ENCODE measurements at places on chromosomes 5 and 9.
A peak's percentile ranks its signal among the peaks of the same experiment; 100 is the strongest.

GRCh38 chr9:95316794-95317118, 753 bp downstream of the FANCC start:
- peak overlapping the region; percentile 100 for H3K4me3 ChIP-seq
- H3K4me1 ChIP-seq = peaks cover 9% of the 10 kb centered on the region
- H3K36me3 ChIP-seq = no peaks in the 10 kb centered on the region
- peak overlapping the region; percentile 95 for H3K27ac ChIP-seq
- DNase-seq = peak; percentile 87
- no peaks in the 10 kb centered on the region for H3K27me3 ChIP-seq

DNA sequence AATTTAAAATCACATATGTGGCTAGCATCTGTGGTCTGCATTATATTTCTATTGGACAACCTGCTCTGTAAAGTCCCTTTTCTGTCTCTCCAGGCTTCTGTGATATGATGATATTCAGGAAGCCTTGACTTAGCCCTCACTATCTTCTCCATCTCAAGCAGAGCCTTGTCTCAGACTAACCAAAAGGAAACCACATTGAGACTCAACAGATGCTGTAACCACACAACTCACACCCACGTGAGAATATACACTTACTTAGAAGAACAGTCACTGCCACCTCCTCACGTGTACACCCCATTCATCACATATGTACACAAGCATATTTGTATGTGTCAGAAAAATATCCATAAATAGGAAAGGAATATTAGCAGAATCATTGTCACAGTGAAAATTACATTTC, 33.6 kb downstream of the HTR4 start:
- H3K4me1 ChIP-seq = no peaks in the 10 kb centered on the region
- no peaks in the 10 kb centered on the region for H3K36me3 ChIP-seq
- no peak for DNase-seq
- no peak overlapping the region for H3K27ac ChIP-seq
- H3K4me3 ChIP-seq = no peak overlapping the region
- H3K27me3 ChIP-seq = no peaks in the 10 kb centered on the region

DNA sequence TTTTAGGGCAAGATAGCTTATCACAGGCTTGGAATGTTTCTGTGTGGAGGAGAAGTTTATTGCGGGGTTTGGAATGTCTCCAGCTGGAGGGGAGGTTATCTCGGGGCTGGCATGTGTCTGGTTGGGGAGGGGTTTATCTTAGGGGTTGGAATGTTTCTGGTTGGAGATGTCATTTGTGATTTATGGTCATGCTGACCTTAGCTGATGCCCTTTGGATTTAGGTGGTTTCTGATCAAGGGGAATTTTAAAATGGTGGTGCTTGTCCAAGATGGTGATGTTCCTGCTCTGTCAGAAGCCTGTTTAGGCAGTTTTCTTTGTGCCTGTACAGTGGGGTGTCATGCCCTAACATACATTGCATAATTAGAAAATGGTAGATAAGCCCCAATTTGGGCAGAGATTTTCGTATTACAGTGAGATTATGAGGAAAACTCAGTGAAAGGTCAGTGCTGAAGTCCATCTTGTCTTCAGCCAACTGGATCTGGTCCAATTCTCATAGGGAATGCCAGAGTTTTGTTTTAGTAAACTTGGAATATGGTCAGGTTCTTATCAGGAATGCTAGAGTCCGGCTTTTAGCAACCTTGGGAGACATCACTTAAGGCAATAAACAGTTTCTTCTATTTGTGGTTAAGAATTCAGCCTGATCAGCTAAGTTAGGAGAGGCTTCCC, 14.3 kb downstream of the CDK20 start:
- no peak for DNase-seq
- H3K27ac ChIP-seq = no peak overlapping the region
- no peaks in the 10 kb centered on the region for H3K4me1 ChIP-seq
- no peaks in the 10 kb centered on the region for H3K36me3 ChIP-seq

- H3K27ac ChIP-seq = peak within 1 kb of the TSS; percentile 96
- H3K4me1 ChIP-seq = peaks cover 14% of the 10 kb centered on the region
- peak within 1 kb of the TSS; percentile 90 for H3K4me3 ChIP-seq
- H3K27me3 ChIP-seq = no peaks in the 10 kb centered on the region
- DNase-seq = peak; percentile 100
- H3K36me3 ChIP-seq = no peaks in the 10 kb centered on the region
Observed at GRCh38 chr9:36258208-36258995, at the start of gene GNE. Gene GNE (minus strand): TSS chr9:36258448. CDS start chr9:36249355, 9,093 bp downstream.

DNA sequence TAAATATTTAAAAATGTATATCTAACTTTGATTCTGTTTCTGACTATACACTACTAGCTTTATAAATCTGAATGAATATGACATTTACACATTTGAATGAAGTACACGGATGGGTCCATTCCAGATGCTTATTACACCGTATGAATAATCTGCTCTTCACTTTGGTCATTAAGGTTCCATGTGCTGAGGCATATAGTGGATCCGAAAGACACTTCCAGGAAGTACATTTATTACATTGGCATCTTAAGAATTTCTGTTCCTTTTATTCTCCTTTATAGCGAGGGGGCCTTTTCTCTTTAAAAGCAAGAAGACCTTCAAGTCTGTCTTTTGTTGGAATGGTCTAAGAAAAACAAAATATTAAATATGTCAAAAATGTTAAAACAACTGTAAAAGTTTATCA, 147.6 kb downstream of the AUH start:
- no peaks in the 10 kb centered on the region for H3K4me1 ChIP-seq
- no peak overlapping the region for H3K27ac ChIP-seq
- no peak for DNase-seq
- no peak overlapping the region for H3K4me3 ChIP-seq

GRCh38 chr5:72749362-72749997, 67.0 kb upstream of the TNPO1 start:
- H3K4me3 ChIP-seq = no peak overlapping the region
- no peak overlapping the region for H3K27ac ChIP-seq
- no peaks in the 10 kb centered on the region for H3K4me1 ChIP-seq
- no peak for DNase-seq

DNA sequence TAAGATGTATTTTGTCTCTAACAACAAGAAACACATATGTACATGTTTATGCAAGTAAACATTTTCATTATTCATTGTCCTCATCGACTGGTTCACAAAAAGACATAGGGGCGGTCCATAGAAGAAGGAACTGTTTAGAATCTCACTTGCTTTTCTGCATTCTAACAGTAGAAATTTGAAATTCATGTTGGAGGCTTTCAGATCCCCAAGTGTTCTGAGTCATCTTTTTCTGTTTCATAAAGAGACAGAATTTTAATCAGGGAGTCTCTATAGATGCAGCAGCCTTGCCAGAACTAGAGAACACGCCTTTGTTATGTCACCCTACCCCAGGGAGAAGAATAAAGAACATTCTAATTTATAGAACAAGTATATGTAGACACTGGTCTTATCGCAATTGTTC, 324.3 kb downstream of the GABRG2 start:
- no peaks in the 10 kb centered on the region for H3K4me1 ChIP-seq
- H3K27me3 ChIP-seq = no peaks in the 10 kb centered on the region
- no peak overlapping the region for H3K4me3 ChIP-seq
- H3K36me3 ChIP-seq = no peaks in the 10 kb centered on the region
- DNase-seq = no peak

DNA sequence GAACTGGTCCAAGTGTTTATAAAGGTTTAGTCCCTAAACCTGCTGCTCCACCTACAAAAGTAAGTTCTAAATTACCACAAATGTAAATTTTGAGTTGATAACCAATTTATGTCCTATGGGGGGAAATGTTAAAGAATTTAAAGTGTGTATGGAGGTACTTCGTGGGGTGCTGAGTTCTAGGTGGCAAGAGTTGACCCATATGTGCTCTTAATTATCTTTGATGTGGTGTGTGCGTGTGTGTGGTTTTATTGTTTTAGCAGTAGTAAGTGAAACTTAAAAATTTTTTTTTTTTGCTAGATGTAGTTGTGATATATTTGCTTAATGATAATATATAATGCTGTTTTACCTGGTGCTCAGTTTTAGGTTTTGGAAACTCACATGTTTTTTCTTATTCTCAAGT, 72.6 kb downstream of the GPBP1 start:
- H3K4me1 ChIP-seq = no peaks in the 10 kb centered on the region
- no peaks in the 10 kb centered on the region for H3K27me3 ChIP-seq
- H3K4me3 ChIP-seq = no peak overlapping the region
- H3K36me3 ChIP-seq = peaks cover 52% of the 10 kb centered on the region
- H3K27ac ChIP-seq = no peak overlapping the region
- no peak for DNase-seq

DNA sequence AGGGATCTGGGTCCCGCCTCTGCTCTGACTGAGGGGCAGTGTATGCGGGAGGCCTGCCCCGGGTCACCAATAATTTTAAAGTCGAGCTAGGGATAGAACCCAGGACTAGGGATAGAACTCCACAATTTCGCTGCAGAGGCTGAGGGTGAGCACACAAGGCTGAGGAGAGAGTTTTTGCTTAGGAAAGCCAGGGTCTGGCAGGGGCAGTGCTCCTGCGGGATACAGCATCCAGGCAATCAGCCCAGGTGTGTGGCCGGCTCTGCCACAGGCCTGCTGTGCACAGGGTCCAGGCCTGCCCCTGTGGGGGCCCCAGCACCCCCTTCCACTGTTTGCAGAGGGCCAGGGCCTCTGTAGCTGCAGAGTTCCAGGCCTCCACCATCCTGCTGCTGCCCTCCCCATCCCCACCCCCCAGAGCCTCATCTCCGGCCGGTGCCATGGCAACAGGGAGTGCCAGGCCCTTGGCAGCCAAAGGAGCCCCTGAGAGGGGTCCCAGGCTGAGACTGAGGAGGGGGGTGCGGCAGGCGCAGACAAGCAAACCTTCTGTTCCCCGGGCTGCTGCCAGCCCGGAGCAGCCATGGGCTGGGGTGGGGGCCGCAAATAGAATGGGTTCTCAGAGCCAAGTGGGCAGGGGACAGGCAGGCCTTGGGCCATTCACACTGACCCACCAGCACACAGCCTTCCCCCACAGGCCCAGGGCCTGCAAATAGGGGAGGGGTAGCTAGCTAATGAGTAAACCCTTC, 8.6 kb downstream of the PDGFRB start:
- H3K27ac ChIP-seq = no peak overlapping the region
- peaks cover 5% of the 10 kb centered on the region for H3K36me3 ChIP-seq
- DNase-seq = no peak
- no peak overlapping the region for H3K4me3 ChIP-seq
- H3K27me3 ChIP-seq = no peaks in the 10 kb centered on the region
- H3K4me1 ChIP-seq = peaks cover 27% of the 10 kb centered on the region

GRCh38 chr9:23850690-23851629, 24.9 kb upstream of the ELAVL2 start:
- no peak overlapping the region for H3K27ac ChIP-seq
- H3K4me1 ChIP-seq = no peaks in the 10 kb centered on the region
- peak; percentile 65 for DNase-seq
- peak overlapping the region; percentile 39 for H3K4me3 ChIP-seq
- H3K36me3 ChIP-seq = no peaks in the 10 kb centered on the region

GRCh38 chr9:134591082-134591571, 50.5 kb upstream of the COL5A1 start:
- no peak overlapping the region for H3K4me3 ChIP-seq
- no peaks in the 10 kb centered on the region for H3K36me3 ChIP-seq
- H3K27ac ChIP-seq = no peak overlapping the region
- DNase-seq = no peak

DNA sequence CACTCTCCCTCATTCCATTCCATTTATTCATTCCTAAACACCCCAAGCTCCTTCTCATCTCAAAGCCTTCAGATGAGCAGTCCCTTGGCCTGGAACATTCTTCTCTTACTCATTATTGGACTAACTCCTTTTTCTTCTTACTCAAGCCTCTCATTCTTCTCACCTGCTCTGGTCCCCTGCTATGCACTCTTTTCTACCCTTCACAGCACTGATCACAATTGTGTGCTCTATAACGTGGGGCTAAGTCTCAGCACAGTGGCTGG, 212.4 kb downstream of the MAPKAP1 start:
- H3K27me3 ChIP-seq = no peaks in the 10 kb centered on the region
- no peak for DNase-seq
- no peaks in the 10 kb centered on the region for H3K4me1 ChIP-seq
- H3K4me3 ChIP-seq = no peak overlapping the region

DNA sequence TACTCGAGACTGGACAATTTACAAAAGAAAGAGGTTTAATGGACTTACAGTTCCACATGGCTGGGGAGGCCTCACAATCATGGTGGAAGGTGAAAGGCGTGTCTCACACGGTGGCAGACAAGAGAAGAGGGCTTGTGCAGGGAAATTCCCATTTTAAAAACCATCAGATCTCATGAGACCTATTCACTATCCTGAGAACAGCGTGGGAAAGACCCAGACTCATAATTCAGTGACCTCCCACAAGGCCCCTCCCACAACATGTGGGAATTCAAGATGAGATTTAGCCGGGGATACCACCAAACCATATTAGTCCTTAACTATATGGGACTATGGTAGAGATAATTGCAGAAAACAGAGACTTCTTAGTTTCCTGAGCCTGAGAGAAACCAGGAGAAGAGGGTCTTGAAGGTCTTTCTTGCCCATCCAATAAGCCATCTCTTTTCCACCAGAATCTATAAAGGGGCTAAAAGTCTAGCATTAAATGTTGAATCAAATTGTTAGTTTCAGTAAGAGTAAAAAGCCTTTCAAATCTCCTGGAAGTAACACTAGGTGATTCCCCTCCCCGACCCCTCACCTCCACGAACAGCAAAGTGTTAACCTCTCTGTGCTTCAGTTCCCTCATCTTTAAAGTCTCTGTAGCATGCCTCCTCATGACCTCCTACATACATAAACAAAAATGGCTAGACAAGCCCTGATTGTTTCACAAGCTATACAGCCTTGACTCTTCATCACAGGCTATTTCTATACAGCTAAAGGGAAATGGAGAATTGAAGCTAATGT, 259.1 kb downstream of the TMEM167A start:
- H3K36me3 ChIP-seq = no peaks in the 10 kb centered on the region
- H3K4me3 ChIP-seq = no peak overlapping the region
- no peaks in the 10 kb centered on the region for H3K4me1 ChIP-seq
- no peak for DNase-seq
- no peaks in the 10 kb centered on the region for H3K27me3 ChIP-seq

DNA sequence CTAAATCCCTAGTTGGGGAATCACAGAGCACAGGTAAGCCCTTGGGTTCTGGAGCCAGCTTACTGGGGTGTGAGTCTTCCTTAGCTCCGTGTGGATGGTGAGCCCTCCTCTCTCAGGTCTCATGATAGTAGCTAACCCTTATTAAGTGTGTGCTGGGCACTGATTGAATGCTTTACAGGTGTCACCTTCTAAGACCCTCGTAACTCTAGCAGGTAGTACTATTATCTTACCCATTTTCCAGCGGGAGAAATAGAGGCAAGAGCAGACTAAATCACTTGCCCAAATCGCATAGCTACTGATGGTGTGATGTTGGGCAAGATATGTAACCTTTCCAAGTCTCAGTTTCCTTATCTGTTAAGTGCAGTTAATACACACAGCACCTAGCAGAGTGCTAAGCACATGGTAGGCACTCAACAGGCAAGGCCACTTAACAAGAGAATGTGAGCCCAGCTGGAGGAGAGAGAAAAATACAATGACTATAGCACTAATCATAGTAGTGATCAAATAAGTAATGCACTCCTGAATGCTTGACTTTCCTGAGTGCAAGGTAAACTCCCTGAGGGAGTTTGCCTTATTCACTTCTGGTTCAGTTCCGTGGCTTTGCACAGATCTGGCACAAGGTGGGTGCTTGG, at the start of gene DCANP1:
Gene DCANP1, minus strand, starts transcription at position 51 of the 632 bp plus-strand sequence. CDS start 240 bp downstream, outside the sequence.
- H3K27me3 ChIP-seq = peaks cover 7% of the 10 kb centered on the region
- DNase-seq = no peak
- no peak within 1 kb of the TSS for H3K4me3 ChIP-seq
- peaks cover 17% of the 10 kb centered on the region for H3K4me1 ChIP-seq
- no peaks in the 10 kb centered on the region for H3K36me3 ChIP-seq
- no peak within 1 kb of the TSS for H3K27ac ChIP-seq
